ENCODE measurements at places on chromosomes 3 and 15.

- no peak for DNase-seq
These were observed 697 bp upstream of the RAB5A start for GRCh38 chr3:19945969-19946831.

DNA sequence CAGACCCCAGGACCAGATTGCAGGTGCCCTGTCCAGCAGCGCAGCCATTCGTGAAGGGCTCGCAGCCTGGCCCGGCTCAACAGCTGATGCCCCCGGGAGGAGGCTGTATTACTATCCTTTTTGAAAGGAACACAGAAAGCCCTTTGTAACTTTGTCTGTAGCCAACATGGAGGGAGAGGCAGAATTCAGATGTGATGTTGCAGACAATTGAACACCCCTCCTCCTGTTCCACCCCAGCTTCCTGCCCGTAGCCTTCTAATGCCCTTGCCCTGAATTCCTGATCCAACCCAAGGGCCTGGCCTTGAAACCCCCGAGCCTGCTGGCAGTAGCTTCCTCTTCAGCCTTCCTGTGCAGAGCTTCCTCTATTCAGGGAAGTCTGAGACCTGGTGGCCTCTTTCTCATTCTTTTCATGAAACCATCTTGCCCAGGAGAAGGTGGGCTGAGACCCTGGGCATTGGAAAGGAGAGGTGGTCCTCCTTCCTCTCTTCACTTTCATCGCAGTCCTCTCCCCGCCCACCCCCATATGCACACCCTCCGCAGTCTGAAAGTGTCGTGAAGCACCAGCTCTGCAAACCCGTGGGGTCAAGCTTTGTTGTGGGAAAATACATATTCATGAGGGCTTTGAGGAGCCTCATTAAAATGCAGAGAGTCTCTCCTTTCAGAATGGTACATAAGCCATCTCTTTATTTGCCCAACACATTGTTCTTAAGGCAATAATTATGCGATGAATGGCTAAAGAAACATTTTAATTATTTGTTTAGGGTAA is 109.2 kb downstream of the APBA2 start:
- no peak for DNase-seq

GRCh38 chr3:40477666-40478065 is 744 bp downstream of the ZNF619 start:
- no peak for DNase-seq

GRCh38 chr3:111076732-111077131 is 5.1 kb downstream of the NECTIN3 start:
- DNase-seq, result no peak

- DNase-seq, result no peak
These were observed 571.8 kb downstream of the EPHB1 start for GRCh38 chr3:135366816-135367215.

DNA sequence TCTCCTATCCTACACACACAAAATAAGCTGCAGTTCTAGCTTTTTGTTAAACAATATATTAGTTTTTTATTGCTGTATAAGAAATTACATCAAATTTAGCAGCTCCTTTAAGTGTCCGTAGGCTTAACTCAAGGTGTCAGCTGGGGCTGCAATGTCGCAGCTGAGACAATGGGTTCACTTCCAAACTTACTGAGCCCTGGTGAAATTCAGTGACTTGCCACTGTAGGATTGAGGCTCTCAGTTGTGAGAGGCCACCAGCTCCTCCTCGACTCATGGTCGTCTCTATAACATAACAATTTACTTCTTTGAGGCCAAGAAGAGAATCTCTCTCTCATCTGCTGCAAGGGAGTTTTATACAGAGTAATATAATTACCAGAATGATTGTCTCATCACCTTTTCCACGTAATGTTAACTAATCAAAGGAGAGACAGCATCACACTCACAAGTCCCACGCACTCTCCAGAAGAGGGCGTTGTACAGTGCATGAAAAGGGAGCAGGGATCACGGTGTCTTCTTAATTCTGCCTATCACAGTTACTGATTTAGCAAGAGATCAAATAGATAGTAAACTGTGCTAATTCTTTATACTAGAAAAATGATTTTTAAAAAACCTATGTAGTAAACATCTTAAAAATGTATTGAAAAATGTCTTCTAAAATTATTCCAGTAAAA is 735.6 kb upstream of the GBE1 start:
- DNase-seq, result no peak

- DNase-seq, result no peak
These were observed 7.4 kb downstream of the GOLM2 start for GRCh38 chr15:44295750-44296431.

DNA sequence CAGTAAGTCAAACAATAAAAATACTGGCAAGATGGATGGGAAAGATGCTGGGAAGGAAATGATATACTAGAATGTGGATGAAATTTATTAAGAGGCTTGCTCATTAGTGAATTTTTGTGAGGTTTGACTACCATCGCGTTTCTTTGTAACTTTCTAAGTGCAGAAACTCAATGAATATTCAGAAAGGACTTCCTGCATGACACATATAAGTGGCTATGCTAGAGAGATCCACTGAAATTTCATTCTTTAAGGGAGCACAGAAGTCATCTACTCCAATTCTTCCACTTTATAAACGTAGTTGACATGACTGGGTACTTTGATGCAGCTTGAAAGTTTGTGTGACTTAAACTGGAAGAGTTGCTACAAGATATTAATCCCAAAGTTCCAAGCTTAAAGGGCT is 88.0 kb downstream of the SHQ1 start:
- no peak for DNase-seq

DNA sequence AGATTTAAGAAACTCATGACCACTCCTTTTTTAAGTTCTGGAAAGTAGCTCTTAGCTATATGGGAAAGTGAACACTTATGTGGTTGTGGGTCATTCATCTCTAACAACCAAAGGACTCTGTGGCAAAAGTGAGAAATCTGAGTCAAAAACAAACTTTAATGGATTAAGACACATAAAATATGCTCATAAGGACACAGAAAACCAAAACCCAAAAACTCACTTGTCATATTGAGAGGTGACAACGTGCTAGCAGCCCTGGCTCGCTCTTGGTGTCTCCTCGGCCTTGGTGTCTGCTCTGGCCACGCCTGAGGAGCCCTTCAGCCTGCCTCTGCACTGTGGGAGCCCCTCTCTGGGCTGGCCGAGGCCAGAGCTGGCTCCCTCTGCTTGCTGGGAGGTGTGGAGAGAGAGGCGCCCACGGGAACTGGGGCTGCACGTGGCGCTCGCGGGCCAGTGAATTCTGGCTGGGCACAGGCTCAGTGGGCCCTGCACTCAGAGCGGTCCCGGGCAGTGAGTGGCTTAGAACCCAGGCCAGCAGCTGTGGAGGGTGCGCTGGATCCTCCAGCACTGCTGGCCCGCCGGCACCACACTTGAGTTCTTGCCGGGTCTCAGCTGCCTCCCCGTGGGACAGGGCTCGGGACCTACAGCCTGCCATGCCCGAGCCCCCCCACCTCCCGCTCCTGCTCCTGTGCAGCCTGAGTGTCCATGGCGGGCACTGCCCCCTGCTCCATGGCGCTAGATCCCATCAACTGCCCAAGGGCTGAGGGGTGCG is 30.3 kb upstream of the SKIL start:
- no peak for DNase-seq

DNA sequence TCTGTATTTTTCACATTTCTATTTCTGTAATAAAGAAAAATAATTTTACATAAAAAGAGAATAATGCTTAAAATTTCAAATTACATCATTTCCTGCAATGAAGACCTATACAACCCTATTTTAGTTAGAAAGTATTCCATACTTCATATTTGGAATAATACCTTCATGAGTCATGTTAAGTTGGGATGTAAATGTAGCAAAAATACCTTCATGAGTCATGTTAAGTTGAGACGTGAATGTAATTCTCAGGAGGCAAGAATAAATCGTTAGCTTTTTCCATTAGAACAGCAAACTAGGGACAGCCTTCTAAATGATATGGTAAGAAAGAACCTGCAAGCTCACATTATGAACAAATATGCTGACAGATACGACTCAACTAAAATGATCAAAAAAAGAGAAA is 91.9 kb downstream of the NAALADL2 start:
- no peak for DNase-seq

DNA sequence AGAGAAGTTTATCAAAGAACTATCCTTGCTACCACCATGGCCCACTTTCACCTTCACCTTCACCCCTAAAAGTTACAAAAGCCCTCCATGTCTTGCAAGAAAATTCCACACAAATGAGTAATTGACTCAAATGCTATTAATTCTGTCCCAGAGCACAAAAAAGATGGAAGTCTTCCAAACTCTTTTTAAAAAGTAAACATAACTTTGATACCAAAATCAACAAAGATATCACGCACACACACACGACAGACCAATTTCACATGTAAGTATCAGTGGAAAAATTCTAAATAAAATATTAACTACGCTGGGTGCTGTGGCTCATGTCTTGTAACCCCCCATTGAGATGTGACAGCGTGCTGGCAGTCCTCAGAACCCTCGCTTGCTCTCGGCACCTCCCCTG is 1.1 kb upstream of the MCCC1 start:
- no peak for DNase-seq

GRCh38 chr15:79609506-79609905 is 177.4 kb downstream of the MINAR1 start:
- no peak for DNase-seq

Data from activated CD8-positive, alpha-beta T cell treated with anti-CD3 and anti-CD28 coated beads, Interleukin-2, amount 10 ng/mL, durations not matched to agents 7 days and 5 days (primary cell).